ENCODE measurements at places on chromosomes 6 and 20.

DNA sequence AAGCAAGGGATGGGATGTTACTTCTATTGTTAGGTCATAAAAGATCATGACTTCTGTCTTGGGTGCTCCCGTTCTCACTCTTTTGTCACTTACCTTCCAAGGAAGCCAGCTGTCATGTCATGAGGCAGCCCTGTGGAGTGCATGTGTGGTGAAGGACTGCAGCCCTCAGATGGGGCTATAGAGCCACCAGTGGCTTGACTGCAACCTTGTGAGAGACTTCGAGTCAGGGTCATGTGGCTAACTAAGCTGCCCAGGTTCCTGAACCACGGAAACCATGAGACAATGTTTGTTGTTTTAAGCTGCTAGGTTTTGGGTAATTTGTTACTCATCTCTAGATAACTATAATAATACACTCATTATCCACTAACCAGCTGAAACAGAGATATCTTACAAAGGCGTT is 477.1 kb downstream of the BTBD3 start:
- no peak for DNase-seq

DNA sequence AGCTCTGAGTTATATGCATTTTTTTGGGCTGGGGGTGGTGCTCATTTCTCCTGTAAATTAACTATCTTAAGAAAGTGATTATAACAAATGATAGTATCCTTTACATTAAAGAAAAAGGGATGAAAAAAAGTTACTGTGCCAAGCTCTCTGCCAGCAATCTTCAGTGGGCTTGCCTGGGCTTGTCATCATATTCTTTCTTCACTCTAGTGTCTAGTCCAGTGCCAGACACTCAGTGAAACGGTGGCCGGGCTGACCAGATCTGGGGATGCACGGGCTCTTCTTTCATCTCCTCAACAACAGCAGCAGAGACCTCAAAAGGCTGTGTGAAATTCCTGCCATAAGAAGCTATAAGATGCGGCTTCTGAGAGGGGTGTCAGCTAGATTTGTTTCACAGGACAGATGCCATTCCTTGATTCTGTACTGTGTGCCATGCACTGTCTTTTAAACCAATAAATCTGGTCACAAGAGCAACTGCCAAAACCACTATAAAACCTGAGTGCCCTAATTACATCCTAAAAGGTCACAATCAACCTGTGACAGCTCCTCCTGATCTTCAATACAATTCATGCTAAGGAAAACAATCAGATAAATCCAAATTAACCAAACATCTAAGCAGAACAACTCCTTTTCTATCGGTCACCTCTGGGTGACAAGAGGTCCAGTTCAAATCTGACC is 12.1 kb downstream of the EXOC2 start:
- DNase-seq = no peak

GRCh38 chr6:89954721-89955148 is 60.5 kb downstream of the GJA10 start:
- no peak for DNase-seq

DNA sequence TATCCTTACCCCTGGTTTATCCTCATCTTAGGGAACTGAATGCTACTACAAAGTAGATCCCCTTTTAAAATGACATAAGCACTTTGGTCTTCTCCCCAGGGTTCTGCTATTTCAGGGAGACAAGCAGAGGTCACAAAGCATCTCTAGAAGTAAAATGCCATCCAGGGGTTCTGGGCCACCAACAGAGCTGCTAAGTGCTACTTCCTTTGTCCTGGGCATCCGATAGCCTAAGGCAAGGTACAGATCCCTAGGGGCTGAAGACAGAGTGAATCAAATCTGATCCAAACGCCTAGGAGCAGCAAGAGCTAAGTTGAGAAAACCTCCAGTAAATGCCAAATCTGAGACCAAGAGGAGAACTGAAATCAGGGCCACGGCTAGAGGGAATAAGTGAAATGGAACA is 161.2 kb downstream of the PTPRT start:
- no peak for DNase-seq

- no peak for DNase-seq
Measured at GRCh38 chr20:32285621-32286371, 8.3 kb downstream of the KIF3B start.

DNA sequence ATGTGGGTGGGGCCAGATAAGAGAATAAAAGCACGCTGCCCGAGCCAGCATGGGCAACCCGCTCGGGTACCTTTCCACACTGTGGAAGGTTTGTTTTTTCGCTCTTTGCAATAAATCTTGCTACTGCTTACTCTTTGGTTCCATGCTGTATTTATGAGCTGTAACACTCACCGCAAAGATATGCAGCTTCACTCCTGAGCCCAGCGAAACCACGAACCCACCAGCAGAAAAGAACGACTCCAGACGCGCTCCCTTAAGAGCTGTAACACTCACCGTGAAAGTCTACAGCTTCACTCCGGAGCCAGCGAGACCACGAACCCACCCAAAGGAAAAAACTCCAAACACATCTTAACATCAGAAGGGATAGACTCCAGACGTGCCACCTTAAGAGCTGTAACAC is 76.7 kb downstream of the TFAP2A start:
- no peak for DNase-seq

DNA sequence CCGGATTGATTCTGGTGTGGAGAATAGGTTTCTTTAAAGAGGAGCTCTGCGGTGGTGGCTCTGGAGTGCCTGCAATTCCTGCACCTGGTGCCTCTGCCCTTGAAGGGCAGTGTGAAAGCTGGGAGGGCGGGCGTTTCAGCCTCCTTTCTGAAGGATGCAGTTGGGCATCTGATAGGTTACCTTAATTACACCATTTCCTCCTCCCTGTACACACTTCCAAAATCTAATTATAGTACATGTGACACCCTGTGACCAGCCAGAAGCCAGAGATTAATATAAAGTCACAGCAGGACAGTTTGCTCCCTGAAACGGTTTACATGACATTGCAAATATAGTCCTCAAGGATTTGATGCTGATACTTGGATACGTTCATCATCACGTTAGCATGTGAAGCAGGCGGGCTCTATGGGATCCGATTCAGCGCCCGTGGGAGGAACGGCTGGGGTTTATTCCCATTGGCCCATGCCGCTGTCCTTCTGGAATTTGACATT is 548.2 kb downstream of the QKI start:
- no peak for DNase-seq

GRCh38 chr6:38239719-38240451 is 399.8 kb downstream of the BTBD9 start:
- DNase-seq = peak; percentile 26

Measured in NCI-H1092 (cell line).